GM04503 (cell line): ENCODE measurements at places on chromosomes 3 and 15.

GRCh38 chr3:65338571-65338970 lies 650.8 kb upstream of the ADAMTS9 start:
- DNase-seq: no peak

DNA sequence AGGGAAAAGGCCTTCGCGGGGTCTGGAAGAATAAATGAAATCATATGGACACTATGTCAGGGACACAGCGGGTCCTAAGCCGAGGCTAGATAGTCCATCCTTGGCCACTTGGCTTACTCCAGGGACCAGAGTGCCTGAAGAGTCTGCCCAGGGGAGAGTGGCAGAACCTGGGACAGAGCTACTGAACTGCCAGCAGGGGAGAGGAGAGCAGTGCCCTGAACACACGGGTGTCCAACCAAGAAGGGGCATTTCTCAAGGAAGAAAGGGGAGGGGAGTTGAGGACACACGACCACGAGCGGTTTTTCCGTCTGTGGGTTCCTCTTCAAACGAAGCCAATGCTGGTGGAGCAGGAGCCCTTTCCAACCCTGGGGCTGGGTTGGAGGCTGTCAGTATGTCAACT lies 1.0 kb downstream of the ACAN start:
- no peak for DNase-seq

DNA sequence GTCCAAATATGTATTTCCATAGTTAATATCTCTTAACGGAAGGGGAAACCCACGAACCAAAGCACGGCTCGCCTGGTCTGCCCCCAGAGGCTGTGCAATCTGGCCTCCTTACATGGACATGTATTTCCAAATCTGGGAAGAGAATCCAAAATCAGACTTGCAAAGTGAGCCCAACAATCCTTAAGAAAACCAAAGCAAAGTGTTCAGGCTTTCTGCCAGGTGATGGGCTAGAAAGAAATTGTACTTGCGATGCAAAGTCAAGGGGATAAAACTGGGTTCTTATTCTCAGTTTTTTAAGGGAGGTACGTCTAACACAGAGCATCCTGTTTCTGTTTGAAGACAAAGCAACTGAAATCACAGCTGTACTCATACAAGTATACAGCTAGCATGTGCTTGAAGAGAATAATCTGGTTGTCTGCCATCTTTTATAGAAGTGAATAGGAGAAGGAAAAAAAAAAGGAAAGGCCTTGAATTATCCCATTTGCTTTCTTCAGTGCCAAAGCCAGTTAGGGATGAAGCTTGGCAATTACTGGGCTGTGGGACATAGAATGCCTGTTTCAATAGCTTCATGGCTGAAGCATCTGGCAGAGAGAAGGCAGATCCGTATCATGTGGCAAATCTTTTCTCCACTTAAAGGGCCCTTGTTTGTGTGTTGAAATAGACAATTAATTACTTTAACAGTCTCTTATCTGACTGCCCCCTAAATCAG lies 48.4 kb downstream of the LRIG1 start:
- no peak for DNase-seq

DNA sequence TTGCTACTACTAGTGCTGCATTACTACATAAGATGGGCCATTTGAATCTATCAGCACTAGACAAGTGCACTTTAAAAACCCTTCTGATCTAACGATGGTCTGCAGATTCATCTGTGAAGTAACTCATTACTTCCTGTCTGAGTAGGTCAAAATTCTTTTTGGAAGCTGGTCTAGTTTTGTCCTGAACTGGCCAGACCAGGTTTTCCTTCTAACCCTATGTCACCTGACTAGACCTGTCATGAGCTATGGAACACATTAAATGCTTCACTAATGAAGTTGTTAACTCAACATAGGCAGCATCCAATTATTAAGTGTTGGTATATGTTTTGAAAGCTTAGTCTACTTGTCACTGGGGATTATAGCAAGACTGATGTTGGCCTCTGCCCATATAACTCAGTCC lies 10.1 kb upstream of the RBM5 start:
- DNase-seq: no peak

DNA sequence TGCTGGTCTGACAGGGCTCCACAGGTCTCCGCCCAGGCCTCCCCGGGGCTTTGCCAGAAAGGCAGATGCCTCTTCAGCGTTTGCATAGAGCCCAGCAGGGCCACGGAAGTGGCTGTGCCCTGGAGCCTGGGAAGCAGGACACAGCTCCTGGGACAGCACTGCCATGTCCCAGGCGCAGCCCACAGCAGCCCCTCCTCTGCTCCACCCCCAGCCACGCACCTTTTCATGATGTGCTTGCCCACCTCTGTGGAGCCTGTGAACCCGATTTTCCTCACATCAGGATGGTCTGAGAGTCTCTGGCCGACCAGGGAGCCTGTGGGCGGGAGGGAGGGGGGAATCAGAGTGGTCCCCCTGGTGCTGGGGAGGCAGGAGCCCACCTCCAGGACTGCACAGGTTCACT lies 33.9 kb upstream of the SLC41A3 start:
- no peak for DNase-seq

DNA sequence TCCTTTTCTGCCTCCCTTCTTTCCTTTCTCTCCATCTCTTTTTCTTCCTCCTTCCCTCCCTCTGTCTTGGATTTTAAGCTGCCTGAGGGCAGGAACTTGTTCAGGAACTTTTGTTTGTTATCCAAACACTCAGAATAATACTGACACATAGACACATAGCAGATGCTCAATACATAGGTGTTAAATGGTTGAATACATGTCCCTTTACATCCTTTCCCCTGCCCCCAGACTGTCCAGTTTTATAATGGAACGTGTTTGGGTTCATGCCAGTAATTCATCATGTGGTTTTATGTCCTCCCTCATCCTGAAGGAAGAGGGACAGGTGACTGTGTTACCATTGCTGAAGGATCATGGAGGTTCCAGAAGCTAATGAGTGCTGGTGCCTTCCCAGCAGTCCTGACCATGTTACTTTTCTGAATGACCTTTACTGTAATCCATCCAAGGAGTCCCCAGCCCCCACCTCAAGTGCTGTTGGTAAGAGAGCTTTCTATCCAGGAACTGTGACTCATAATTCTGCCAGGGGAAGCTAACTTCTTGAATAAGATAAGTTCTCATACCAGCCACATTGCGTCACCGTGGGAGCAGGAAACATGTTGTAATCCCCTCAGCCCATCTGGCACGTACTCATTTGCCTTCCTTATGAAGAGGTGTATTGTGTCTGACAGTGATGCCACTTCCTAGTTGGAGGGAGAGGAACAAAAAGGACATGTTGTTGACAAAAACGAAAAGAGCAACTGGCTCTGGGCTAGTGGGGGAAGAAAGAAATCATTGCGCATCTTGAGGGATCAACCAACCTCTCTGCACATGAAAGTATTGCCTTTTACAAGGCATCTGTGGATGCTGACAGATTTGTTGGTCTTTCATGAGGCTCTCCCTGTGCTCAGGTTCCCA lies 52.4 kb downstream of the IL1RAP start:
- peak; percentile 98 for DNase-seq

GRCh38 chr3:173502983-173503568 lies 105.5 kb downstream of the NLGN1 start:
- DNase-seq: peak; percentile 30

DNA sequence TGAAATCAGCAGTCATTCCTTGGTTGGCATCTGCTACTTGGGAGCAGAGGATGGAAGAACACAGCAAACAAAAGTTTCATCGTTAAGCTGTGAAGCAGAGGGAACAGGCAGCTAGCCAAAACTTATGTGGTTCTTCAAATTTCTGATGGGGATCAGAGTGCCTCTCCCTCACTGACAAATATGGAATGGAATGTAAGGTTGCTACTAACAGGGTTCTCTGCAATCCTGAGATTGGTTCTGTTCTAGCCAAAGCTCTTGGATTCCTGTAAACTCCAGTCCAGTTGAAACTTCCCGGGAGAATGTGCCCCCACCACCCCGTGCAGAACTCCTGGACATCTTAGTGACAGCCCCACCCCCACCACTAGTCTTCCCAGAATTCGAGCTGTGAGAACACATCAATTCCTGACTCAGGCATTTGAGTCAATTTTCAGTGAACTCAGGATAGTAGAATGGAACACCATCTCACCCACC lies 55.9 kb upstream of the PHLDB2 start:
- peak; percentile 99 for DNase-seq

DNA sequence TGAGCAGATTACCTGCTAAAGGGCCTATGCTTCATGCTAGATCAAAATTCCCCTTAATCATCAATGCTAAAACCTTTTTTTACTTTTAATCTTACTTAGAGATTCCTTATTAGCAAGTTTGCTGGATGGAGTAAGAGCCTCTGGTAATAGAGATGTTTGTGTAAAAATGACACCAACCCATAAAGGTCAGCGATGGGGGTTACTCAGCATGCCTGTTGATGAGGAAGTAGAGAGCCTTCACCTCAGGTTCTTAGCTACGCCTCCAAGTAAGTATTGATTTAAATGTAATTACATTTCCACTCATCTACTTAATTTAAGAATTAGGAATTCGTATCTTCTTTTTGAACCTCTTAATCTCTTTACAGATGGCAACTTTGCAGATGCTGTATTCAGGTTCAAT lies 38.8 kb downstream of the DNAJC13 start:
- DNase-seq: no peak

GRCh38 chr15:60835020-60835419 lies 356.1 kb upstream of the ICE2 start:
- no peak for DNase-seq

DNA sequence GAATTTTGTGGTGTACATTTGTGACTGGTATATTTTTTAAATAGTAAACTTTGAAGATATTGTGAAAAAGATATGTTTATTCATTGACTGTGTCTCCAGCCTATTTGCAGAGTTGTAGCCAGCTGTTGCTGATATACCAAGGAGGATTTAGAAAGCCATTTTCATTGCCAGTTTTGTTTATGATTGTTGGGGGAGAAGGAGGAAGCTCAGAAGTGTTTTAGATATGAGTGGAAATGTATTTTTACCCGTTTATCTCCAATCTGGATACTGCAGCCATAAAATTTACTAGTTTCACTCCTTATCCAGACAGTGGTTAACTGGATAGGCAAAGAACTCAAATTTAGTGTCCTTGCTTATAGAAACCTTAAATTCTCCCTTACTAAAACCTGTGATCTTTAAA lies 18.8 kb downstream of the ATP11B start:
- DNase-seq: no peak

- no peak for DNase-seq
These were observed 10.3 kb downstream of the PGPEP1L start for GRCh38 chr15:98997312-98997711.

GRCh38 chr3:126448136-126448892 lies 27.4 kb downstream of the ZXDC start:
- DNase-seq: no peak

GRCh38 chr3:197701841-197702240 lies 34.9 kb downstream of the RUBCN start:
- DNase-seq: no peak
